Upper lobe of left lung (tissue), 6 donors: ENCODE measurements at places on chromosomes 6 and 20.
A peak's percentile ranks its signal among the peaks of the same experiment; 100 is the strongest.

- DNase-seq: peak; percentile 31
Measured at GRCh38 chr6:12962987-12963386, 246.4 kb downstream of the PHACTR1 start.

- no peak for DNase-seq
Measured at GRCh38 chr20:6490849-6491248, 276.6 kb upstream of the BMP2 start.

DNA sequence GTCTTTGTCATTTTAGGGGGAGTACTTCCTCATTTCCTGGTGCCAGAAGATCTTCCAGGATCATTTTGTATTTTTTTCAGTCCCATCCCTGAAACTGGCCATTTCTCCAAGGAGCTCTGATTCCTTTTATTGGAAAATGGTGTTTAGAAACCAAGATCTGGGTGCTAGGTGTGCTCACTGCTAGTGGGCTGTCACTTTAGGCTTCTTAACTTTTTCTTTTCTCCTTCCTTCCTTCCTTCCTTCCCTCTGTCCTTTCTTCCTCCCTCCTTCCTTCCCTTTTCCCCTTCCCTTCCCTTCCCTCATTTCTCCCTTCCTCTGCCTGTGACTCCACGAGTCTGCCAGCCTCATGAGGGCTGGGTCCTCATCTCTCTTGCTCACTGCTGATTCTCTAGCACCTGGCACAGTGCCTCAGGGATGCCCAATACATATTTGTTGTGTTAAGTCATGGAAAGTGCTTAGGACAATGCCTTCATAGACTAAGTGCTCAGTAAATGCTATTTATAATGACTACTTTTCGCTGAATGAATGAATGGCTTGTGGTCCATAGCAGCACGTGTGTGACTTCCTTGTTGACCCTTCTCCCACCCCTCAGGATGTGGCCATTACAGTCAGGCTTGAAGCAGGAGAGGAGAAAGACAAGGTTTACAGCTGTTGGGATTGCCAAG is 36.9 kb downstream of the APCDD1L start:
- no peak for DNase-seq

GRCh38 chr6:134422426-134423231 is 104.7 kb upstream of the SGK1 start:
- no peak for DNase-seq

GRCh38 chr6:69416776-69417175 is 380.0 kb downstream of the LMBRD1 start:
- no peak for DNase-seq

- no peak for DNase-seq
Measured at GRCh38 chr20:15199698-15200097, 862.3 kb upstream of the FLRT3 start.

DNA sequence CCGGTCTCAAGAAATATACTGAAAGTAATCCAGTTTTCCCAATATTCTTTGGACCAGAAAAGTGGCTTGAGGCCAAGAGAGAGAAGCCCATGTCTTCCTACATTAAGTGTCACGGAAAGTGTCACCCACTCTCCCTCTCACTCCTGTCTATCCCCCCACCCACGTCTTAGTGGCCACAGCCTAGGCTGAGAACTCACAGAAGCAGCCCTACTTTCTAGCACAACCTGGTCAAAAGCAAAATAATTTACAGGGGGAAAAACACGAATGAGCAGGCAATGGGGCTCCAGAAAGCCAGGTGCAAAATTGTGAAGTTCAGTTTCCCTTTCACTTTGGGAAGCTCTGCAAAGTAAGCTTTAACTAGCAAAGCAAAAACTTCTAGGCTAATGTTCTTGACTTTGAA is 118.0 kb downstream of the OPRM1 start:
- no peak for DNase-seq

DNA sequence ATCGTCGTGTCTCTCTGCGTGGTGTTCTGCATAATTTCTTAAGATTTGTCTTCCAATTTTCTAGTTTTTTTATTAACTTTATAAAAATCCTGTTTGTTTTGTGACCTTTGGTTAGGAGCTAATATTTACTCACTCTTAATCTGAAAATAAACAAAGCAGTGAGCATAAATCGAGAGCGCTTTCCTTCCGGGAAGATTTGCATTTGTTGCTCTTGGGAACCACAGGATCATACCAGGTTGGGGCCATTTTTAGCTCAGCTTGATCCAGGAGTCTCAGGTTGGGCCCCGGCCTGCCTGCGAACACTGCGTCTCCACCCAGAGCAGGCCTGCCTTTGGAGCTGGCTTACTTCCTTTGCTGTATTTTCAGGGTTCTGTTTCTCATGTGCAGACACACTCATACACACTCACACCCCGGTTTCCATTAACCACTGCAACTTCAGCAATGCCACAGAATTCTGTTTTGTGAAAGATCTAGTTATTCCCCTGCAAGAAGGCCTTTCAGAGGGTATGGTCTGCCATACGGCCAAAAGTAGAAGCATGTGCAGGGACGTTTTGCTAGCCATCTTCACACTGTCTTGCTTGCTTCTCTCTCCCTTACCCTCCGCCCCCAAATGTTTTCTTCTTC is 17.3 kb downstream of the BPHL start:
- DNase-seq: no peak

DNA sequence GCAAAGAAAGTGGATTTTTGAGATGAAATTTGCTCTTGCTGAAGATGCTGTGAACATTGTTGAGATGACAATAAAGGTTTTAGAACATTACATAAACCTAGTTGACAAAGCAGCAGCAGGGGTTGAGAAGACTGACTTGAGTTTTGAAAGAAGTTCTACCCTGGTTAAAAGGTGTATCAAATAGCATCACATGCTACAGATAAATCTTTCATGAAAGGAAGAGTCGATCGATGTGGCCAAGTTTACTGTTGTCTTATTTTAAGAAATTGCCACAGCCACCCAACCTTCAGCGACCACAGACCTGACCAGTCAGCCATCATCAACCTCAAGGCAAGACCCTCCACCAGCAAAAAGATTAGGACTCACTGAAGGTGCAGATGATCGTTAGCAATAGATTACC is 155.3 kb downstream of the HS3ST5 start:
- no peak for DNase-seq

DNA sequence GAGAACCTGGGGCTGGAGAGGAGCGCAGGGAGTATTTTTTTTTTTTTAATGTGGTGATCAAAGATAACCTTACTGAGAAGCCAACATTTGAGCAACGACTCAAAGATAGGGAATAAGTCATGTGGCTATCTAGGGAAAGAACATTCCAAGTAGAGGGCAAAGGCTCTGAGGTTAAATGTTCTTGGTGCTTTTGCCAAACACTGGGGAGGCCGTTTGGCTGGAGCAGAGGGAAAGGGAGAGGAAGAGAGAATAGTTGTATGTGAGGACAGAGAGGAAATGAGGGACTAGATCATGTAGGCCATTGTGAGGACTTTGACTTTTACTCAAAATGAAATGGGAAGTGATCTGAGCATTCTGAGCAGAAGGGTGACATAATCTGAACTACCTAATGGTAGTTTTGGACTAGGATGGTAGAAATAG is 27.8 kb downstream of the ACSS2 start:
- no peak for DNase-seq

- no peak for DNase-seq
Measured at GRCh38 chr6:149478631-149479314, 6.0 kb downstream of the ZC3H12D start.

DNA sequence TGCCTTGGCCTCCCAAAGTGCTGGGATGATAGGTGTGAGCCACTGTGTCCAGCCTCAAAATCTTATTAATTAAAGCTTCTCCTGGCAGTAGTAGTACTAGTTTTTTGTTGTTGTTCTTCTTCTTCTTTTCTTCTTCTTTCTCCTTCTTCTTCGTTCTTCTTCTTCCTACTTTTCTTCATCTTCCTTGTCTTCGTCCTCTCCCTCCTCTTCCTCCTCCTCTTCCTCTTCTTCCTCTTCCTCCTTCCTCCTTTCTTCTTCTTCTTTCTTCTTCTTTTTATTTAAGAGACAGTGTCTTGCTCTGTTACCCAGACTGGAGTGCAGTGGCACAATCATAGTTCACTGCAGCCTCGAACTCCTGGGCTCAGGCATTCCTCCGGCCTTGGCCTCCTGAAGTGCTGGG is 17.2 kb upstream of the DEK start:
- no peak for DNase-seq

- DNase-seq: no peak
Measured at GRCh38 chr20:64009811-64010387, 26.1 kb upstream of the C20orf204 start.

- no peak for DNase-seq
Measured at GRCh38 chr6:40482532-40482931, 104.6 kb downstream of the LRFN2 start.

DNA sequence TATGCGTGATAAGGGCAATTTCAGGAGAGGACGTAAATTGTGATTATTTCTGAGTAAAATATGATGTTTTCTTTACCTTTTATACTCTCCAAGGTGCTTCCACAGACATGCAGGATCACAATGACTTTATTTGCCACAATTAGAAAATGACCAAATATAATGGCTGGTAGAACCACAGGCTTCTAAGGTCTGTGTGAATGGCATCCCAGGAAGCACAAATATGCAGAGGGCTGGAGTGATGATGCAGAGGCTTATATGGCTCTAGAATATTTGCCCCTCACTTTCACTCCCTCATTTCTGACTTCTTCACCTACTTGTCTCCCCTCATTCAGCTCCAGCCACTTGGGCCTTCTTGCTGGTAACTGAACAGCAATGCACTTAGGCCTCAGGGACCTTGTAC is 502.1 kb upstream of the MAP3K7 start:
- no peak for DNase-seq

DNA sequence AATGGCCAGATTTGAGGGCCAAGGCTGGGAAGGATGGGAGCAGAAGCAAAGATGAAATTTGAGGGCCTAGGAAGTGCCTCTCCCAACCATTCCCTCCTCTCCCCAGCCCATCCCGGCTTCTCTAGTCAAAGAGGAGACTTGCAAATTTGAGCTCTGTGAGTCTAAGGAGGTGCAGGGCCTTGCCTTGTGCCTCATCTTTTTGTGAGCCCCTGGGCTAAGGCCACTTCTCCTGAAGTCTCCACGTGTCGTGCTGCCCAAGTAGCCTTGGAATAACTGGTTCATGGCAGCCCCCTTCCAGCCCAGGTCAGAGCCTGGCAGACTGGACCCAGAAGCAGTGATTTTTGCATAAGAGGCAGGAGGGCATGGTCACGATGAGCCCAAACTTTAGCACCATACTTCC is 6.7 kb downstream of the PTGIS start:
- DNase-seq: no peak

- peak; percentile 67 for DNase-seq
Measured at GRCh38 chr20:50152394-50153152, 950 bp downstream of the PEDS1 start.

GRCh38 chr20:18011951-18012645 is 43.3 kb downstream of the MGME1 start:
- DNase-seq: peak; percentile 62

- DNase-seq: no peak
Measured at GRCh38 chr20:57032847-57033246, 233.6 kb downstream of the BMP7 start.

GRCh38 chr6:109451376-109451775 is 4.2 kb downstream of the MICAL1 start:
- peak; percentile 62 for DNase-seq

GRCh38 chr20:32326504-32326845 is 31.7 kb upstream of the ASXL1 start:
- no peak for DNase-seq

DNA sequence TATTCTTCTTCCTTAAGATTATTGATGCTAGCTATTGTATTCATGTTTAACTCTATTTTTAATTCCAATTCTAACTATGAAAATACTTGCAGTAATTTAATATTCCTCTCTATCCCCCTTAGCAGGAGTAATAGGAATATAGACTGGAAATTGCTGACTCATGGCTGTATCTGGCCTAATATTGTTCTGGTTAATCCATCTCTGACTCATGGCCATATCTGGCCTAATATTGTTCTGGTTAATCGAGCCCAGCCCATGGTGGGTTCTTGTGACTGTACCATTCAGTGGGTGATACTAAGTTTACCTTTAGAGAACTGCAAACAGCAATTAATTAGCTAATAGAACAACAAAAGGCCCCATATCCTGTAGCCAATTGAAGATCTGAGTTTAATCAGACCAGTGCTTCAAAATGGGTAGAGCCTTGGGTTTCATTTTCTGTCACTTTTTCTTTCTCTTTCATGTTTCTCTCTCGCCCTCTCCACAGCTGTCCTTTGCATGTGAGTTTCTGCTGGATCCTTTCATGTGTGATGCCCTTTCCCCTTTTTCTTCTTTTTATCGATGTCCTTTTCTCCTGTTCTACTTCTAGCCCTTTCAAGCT is 50.6 kb downstream of the SLC22A3 start:
- DNase-seq: no peak

- DNase-seq: no peak
Measured at GRCh38 chr6:138025528-138025978, 81.7 kb downstream of the PERP start.

GRCh38 chr20:45867819-45868176 is 10.4 kb downstream of the ZSWIM3 start:
- DNase-seq: no peak

DNA sequence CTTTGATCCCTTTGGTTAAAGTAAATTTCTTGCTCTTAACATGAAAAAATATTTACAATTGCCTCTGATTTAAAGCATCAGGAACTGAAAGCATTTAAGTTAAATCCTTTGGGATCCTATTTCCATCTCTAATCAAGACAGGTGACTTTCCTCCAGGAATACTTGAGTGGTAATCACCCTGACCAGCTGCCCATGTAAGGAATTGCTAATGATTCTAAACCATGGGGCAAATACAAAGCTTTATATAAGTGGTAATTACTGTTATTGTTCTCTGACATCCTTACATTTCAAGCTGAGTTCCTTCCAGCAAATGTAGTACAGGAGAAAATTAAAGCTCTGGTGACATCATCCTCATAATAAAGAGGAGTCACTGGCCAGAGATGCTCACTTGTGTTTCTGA is 100.6 kb downstream of the CRYBG1 start:
- DNase-seq: no peak

- peak; percentile 33 for DNase-seq
Measured at GRCh38 chr20:5531318-5532081, 214.7 kb upstream of the PROKR2 start.

DNA sequence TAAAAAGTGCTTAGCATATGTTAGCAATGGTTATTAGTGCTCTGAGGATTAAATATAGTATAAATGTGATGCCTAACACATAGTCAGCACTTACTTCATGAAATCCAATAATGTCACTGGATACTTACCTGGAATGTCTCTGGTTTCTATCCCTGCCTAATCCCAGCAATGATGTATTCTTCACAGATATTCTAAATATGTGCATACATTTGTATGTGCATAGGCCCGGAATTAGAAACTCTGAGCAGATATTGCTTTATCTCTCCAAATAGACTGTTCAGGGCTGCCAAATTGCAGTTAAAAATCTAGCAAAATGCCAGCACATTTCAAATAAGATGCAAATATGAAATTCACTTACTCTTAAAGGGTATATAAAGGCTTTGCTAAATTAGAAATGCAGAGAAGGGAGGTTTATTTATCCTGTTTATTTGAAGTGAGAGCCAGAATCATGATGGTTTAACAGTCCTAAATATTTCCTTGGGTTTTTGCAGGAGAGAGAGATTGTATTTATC is 81.3 kb downstream of the SAMD5 start:
- no peak for DNase-seq

GRCh38 chr6:10441004-10441654 is 26.3 kb upstream of the TFAP2A start:
- DNase-seq: no peak
